ENCODE measurements at places on chromosomes 13 and 19. TPM values are rescaled to one million over a fixed set of nuclear protein-coding genes. Genes with fewer than 3 reads are reported as not detected.

The SPTBN4 gene
- total RNA-seq: 3.2 TPM

The LHB gene
- total RNA-seq: not detected

The ITGBL1 gene
- total RNA-seq: 0.81 TPM

DNA sequence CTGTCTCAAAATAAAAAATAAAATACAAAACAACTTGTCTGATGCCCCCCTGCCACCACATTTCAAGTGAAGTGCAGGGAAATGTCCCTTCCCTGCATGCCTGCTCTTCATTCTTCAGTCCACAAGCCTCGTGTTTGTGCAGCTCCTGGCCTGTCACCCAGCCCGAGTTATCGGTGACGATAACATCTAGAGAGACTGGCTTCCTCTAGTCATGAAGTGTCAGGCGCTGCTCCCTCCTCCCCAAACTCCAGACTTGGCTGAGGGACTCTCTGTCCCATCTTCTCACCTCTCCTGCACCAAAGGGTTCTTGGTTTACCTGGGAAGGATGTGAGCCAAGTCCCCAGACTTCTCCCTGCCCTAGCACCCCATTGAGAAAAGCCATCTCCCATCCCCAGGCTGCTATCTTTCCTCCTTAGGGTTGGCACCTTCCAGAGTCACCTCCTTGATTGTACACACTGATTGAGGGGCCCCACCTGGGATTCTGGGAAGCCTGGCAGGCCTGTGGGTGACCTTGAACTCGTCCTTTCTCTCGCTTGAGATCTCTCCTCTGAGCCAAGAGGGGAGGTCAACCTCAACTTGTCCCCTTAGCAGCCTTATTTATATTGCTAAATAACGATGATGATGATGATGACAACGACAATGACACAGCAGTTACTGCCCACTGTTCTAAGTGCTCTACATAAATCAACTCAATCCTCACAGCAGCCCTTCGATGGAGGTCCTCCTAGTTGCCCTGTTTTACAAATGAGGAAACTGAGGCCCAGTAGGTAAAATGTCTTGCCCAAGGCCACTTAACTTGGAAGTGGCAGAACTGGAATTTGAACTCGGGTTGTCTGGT lies 13.1 kb upstream of the PLAUR start:
- no peak overlapping the region for H3K4me3 ChIP-seq
- H3K27ac ChIP-seq: no peak overlapping the region
- H3K4me1 ChIP-seq: no peaks in the 10 kb centered on the region
- no peaks in the 10 kb centered on the region for H3K36me3 ChIP-seq
- DNase-seq: no peak

DNA sequence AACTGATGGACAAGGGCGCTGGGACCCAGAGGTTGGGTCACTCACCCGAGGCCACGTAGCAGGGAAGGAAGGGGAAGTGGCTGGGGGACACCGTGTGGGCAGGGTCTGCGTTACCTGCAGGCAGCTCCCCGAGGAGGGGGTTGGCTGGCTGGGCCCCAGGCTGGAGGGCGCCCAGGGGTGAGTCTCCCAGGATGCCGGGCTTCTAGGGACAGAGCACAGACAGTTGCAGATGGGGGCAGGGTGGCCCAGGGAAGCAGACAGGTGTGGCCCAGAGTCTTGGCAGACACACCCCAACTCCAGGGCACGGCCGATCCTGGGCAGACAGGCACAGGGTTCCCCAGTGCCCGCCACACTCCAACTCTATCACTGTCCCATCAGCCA lies 5.6 kb upstream of the FDX2 start:
- no peak for DNase-seq
- peaks cover 86% of the 10 kb centered on the region for H3K36me3 ChIP-seq
- H3K4me1 ChIP-seq: peaks cover under 1% of the 10 kb centered on the region
- H3K27ac ChIP-seq: no peak overlapping the region

DNA sequence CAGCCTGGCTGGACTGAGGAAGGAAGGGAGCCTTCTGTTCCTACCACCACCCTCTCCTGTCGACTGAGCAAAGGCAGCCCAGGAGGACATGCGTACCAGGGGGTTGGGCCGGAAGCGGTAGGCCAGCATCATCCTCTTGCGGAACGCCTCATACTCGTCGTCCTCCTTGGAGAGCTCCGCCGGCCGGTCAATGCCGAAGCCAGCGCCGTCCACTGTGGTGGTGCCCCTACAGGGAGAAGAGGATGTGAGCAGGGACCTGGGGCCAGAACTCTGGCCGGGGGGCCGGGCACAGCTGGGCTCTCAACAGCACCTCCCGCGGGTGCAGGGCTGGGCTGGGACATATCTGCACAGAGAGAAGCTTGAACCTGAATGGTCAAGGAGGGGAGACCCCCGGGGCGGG lies 3.8 kb upstream of the TM6SF2 start:
- H3K4me1 ChIP-seq: peaks cover 7% of the 10 kb centered on the region
- peaks cover 16% of the 10 kb centered on the region for H3K27me3 ChIP-seq
- H3K4me3 ChIP-seq: no peak overlapping the region
- no peak for DNase-seq
- no peak overlapping the region for H3K27ac ChIP-seq
- peaks cover 44% of the 10 kb centered on the region for H3K36me3 ChIP-seq

- H3K27ac ChIP-seq: no peak overlapping the region
- no peak overlapping the region for H3K4me3 ChIP-seq
- DNase-seq: no peak
- no peaks in the 10 kb centered on the region for H3K36me3 ChIP-seq
- H3K4me1 ChIP-seq: no peaks in the 10 kb centered on the region
- H3K27me3 ChIP-seq: no peaks in the 10 kb centered on the region
Observed at GRCh38 chr13:44648392-44649103, 72.4 kb upstream of the TSC22D1 start.

DNA sequence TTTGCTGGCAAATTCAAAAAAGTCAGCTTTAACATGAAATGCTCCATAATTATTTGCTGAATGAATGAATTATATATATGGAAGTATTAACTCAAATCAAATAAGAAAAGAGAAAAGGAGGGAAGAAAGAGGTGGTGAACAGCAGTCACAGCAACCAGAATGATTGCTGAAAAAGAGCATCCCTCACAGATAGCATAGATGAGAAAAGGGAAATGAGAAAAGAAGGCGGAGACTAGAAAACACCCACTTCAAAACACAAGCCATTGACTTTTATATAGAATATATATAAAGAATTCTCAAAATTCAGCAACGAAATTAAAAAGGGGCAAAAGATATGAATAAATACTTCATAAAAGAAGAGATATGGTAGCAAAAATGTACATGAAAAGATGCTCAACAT lies 75.2 kb downstream of the CAB39L start:
- H3K4me3 ChIP-seq: no peak overlapping the region
- H3K27ac ChIP-seq: peak overlapping the region; percentile 73
- no peaks in the 10 kb centered on the region for H3K27me3 ChIP-seq
- H3K4me1 ChIP-seq: peaks cover 77% of the 10 kb centered on the region
- DNase-seq: no peak
- peaks cover 10% of the 10 kb centered on the region for H3K36me3 ChIP-seq

- no peak for DNase-seq
- H3K27ac ChIP-seq: no peak overlapping the region
- H3K4me1 ChIP-seq: no peaks in the 10 kb centered on the region
- no peak overlapping the region for H3K4me3 ChIP-seq
Observed at GRCh38 chr13:59771272-59771671, 392.5 kb downstream of the DIAPH3 start.

The KMT2B gene
- total RNA-seq: 27.3 TPM

The ZNF814 gene
- total RNA-seq: 9.5 TPM

- H3K27me3 ChIP-seq: no peaks in the 10 kb centered on the region
- no peak overlapping the region for H3K4me3 ChIP-seq
- no peaks in the 10 kb centered on the region for H3K36me3 ChIP-seq
- no peaks in the 10 kb centered on the region for H3K4me1 ChIP-seq
- H3K27ac ChIP-seq: no peak overlapping the region
Observed at GRCh38 chr13:60137911-60138560, 25.7 kb downstream of the DIAPH3 start.

DNA sequence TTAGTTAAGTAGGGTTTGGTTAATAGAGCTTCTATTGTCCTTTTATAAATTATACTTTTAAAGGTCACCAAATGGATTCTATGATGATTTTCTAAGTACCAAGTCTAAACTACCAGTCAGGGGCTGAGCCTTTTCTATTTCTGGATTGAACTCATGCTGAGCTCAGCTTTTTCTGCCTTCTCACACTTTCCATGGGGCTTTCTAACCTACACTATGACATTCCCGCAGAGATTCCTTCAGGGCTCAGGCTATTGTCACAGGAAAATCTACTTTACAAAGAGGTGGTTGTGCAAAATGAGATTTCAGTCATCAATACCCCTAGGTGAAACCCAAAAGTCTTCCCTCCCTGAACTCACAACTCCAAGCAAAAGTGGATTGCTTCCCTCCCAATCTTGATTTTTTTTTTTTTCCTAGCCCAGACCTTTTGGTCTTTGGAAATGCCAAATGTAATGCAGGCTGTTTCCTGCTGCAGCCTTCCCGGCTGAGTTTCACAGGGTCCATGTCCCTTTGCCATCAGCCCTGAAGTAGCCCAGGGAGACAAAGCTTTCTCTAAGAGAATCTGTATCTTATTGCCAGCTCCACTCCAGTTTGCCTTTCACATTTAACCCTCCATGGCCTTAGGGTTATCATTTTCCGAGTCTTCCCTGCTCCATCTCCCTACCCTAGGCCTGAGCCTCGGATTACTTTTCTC lies 13.6 kb downstream of the C13orf42 start:
- H3K27me3 ChIP-seq: no peaks in the 10 kb centered on the region
- no peak overlapping the region for H3K27ac ChIP-seq
- DNase-seq: no peak
- no peaks in the 10 kb centered on the region for H3K36me3 ChIP-seq

DNA sequence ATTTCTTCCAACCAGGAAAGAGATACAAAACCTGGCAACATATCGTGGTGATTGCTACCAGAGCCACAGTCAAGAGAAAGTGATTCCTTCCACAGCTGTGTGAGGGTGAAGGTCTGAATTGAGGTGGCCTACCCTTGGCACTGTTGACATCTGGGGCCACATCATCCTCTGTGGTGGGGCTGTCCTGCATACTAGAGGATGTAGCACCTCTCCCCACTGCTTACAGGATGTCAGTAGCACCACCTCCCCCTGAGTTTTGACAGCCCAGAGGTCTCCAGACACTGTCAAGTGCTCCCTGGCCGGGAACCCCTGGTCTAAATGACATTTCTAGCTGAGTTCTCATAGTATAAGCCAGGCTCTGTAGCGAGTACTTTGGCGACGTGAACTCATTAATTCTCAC lies 15.5 kb downstream of the PTGER1 start:
- H3K4me3 ChIP-seq: no peak overlapping the region
- H3K4me1 ChIP-seq: no peaks in the 10 kb centered on the region
- H3K27ac ChIP-seq: no peak overlapping the region

- H3K36me3 ChIP-seq: no peaks in the 10 kb centered on the region
- no peak overlapping the region for H3K4me3 ChIP-seq
- no peaks in the 10 kb centered on the region for H3K27me3 ChIP-seq
- H3K4me1 ChIP-seq: no peaks in the 10 kb centered on the region
- no peak for DNase-seq
- H3K27ac ChIP-seq: no peak overlapping the region
Observed at GRCh38 chr13:44734201-44734707, 158.1 kb upstream of the TSC22D1 start.

Data from sigmoid colon (tissue), 7 donors.